ENCODE measurements at places on chromosomes 16 and 17.

DNA sequence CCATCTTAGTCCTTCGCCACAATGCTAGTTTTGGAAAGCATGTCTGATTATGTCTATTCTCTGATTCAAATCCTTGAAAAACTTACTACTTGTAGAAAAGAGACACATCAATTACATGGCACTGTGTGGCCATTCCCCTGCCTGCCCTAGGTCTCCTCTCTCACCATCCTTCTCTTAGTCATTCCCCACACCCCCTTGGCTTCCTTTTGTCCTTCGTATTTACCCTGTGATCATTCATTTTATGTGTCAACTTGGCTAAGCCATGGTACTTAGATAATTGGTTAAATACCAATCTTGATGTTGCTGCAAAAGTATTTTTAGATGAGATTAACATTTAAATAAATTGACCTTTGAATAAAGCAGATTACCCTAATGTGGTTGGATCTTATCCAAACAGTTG is 122.9 kb upstream of the CDH11 start:
- DNase-seq = no peak

DNA sequence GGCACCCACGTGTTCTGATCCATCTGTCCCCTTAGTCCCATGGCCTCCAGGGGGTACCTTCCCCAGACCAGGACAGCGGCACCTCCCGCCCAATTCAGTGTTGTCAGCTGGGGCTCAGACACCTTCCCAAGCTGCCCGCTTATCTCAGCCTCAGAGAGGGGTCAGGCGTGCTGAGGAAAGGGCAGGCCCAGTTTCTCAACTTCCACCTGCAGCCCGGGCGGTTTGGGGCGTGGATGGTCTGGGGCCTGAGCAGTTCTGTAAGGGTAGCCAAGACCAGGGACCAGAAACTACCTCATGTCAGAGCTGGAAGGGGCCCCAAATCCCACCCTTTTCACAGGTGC is 5.1 kb downstream of the PLCD3 start:
- DNase-seq = no peak

DNA sequence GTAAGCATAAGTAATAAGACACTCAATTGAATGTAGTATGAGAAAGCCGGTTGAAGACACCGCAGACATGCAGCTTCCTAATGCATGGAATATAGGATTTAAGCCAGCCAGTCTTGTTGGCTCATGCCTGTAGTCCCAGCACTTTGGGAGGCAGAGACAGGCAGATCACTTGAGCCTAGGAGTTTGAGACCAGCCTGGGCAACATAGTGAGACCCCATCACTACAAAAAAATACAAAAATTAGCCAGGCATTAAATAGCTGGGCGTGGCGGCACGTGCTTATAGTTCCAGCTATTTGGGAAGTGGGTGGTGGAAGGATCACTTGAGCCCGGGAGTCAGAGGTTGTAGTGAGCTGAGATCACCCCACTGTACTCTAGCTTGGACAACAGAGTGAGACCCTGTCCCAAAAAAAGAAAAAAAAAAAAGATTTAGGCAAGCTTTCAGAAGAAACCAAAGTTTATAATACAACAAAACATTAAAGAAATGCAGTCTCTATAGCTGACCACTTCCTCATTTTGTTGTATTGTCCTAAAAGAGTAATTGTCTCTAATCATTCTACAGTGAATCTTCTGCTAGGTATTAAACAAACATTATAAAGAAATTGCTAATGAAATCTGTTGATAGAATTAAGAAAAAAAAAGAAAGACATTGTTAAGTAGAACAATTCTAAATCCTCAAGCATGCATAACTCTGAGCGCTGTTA is 68.6 kb upstream of the KIFC3 start:
- no peak for DNase-seq

- DNase-seq = peak; percentile 63
Observed at GRCh38 chr17:410543-411401, 58.2 kb upstream of the RPH3AL start.

DNA sequence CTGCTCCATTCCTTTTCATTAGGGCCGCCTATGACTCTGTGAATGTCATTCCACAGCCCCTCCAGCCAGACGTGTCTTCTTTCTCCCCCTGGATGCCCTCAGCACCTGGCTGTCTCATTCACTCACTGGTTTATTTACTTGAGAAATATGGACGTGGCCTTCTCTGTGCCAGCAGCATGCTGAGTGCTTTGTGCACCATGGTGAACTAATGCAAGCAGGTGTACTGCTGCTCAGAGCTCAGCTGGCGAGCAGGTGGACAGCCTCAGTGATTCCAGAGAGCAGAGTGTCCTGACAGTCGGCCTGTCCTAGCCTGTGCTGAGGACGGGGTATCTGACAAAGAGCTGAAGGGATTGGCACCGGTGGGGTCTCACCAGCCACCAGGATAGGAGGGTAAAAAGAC is 96.7 kb downstream of the GNAO1 start:
- no peak for DNase-seq

- DNase-seq = peak; percentile 58
Observed at GRCh38 chr17:43576563-43577229, 30.6 kb upstream of the ETV4 start.

DNA sequence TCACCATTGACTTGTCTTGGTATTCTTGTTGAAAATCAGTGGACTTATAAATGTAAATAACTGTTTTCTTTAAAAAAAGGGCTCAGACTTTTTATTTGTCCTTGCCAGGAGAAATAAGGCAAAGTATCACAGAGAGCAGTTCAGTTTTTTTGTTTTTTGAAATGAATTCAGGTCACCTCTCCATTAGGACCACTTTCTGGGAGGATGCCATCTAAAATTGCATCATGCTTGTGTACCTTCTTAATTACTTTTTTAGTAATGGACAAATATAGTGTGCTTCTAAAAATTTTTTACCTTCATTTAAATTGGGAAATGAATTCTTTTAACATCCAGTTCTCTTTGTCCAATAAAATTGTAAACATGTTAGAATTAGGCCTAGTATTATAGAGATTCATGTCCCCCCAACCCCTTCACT is 210.0 kb downstream of the BCAS3 start:
- no peak for DNase-seq

- no peak for DNase-seq
Observed at GRCh38 chr17:71809537-71809936, 311.3 kb upstream of the SOX9 start.

DNA sequence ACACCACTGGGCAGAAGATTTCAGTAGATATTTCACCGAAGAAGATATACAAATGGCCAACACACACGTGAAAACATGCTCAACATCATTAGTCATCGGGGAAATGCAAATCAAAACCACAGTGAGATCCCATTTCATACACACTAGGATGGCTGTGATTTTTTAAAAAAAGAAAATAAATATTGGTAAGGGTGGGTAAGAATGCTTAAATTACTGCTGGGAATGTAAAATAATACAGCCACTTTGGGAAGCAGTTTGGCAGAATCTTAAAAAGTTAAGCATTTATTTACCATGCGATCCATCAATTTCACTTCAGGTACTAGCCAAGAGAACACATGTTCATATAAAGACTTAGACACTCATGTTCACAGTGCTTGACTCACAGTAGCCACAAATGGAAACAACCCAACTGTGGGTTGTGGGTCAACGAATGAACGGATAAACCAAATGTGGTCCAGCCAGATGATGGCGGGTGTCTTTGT is 6.5 kb upstream of the C16orf74 start:
- no peak for DNase-seq

All from activated naive CD4-positive, alpha-beta T cell treated with anti-CD3 and anti-CD28 coated beads, Interleukin-2, amount 50 U/mL, for 16 hours (primary cell).